ENCODE measurements at places on chromosomes 1 and 21. TPM values are rescaled to one million over a fixed set of nuclear protein-coding genes. Genes with fewer than 3 reads are reported as not detected.

GRCh38 chr1:231702804-231703203 lies 76.2 kb downstream of the DISC1 start:
- H3K36me3 ChIP-seq, result peaks cover 5% of the 10 kb centered on the region
- no peak overlapping the region for H3K27ac ChIP-seq
- no peak for DNase-seq
- H3K27me3 ChIP-seq, result no peaks in the 10 kb centered on the region
- H3K4me3 ChIP-seq, result no peak overlapping the region

GRCh38 chr1:15205586-15206346 lies 41.3 kb upstream of the FHAD1 start:
- H3K4me1 ChIP-seq, result no peaks in the 10 kb centered on the region
- H3K36me3 ChIP-seq, result no peaks in the 10 kb centered on the region
- no peak overlapping the region for H3K4me3 ChIP-seq
- H3K27me3 ChIP-seq, result peaks cover 27% of the 10 kb centered on the region

GRCh38 chr1:59967141-59967697 lies 40.6 kb upstream of the CYP2J2 start:
- H3K4me3 ChIP-seq, result no peak overlapping the region
- H3K36me3 ChIP-seq, result no peaks in the 10 kb centered on the region
- H3K4me1 ChIP-seq, result no peaks in the 10 kb centered on the region
- H3K27ac ChIP-seq, result no peak overlapping the region
- H3K27me3 ChIP-seq, result no peaks in the 10 kb centered on the region

GRCh38 chr1:45833361-45833760 lies 29.9 kb downstream of the MAST2 start:
- H3K4me1 ChIP-seq, result no peaks in the 10 kb centered on the region
- H3K27ac ChIP-seq, result no peak overlapping the region
- H3K36me3 ChIP-seq, result no peaks in the 10 kb centered on the region
- H3K4me3 ChIP-seq, result no peak overlapping the region
- DNase-seq, result no peak

GRCh38 chr1:17423781-17424245 lies 15.7 kb downstream of the RCC2 start:
- no peak overlapping the region for H3K4me3 ChIP-seq

DNA sequence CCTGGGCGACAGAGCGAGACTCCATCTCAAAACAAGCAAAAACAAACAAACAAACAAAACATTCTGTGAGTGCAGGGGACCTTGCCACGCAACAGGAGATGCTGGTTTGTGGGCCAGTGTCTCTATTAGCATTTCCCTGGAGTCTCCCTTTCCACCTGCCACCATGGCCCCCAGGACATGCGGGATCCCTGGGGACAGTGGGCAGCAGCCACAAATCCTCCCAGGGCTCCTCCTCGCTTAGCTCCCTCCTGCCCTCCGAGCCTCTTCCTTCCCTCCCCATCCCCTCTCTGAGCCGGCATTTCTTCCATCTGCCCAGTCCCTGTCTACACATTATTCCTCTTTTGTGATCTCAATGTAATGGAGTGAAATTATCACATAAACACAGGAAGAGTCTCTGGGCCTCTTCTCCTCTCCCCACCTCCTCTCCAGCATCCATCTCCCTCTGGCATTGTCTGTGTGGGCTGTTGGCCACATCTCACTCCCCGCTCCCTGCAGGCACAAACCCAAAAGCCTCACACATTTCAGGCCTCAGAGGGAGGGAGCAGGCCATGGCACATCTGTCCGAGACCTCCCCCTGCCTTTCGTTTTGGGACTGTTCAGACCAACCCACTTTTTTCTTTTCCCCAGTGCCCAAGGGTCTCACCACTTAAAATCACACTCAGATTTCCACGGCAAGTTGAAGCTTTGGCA lies 144.3 kb downstream of the MIS18A start:
- no peak overlapping the region for H3K4me3 ChIP-seq
- H3K4me1 ChIP-seq, result no peaks in the 10 kb centered on the region
- no peak for DNase-seq
- H3K36me3 ChIP-seq, result no peaks in the 10 kb centered on the region

- H3K27ac ChIP-seq, result no peak overlapping the region
- no peak for DNase-seq
- H3K36me3 ChIP-seq, result no peaks in the 10 kb centered on the region
- no peaks in the 10 kb centered on the region for H3K27me3 ChIP-seq
- no peaks in the 10 kb centered on the region for H3K4me1 ChIP-seq
- H3K4me3 ChIP-seq, result no peak overlapping the region
Observed at GRCh38 chr21:37532868-37533780, 166.6 kb downstream of the DYRK1A start.

DNA sequence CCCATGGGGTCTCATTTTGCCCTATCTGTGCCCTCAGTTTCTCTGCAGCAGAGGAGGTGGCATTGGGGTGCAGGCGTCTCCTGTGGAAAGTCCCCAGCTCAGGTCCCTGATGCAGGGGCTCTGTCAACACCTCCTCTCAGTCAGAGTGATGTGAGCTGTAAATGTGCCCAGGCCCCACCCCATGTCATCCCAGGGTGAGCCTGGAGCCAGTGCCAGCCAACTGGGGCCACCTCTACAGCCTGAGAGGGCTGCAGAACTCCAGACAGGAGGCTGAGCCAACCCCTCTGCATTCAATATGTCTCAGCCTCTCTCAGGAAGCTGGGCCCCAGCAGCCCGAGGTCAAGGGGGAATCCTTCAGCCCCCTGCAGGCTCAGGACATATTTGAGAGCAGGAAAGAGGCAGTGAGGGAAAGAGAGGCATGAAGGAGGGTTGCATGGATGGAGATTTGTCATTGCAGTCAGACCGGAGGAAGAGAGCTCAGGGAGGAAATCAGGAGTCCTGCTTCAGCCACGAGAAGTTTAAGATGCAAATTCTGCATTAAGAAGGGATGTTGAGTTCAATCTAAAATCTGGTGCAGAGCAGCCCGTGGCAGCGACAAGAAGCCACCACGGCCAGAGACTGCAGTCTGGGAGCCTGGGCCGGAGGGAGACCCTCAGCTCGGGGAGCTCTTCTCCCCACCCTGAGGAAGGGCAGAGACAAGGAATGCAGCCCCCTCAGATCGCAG lies 288.2 kb upstream of the VAMP3 start:
- no peaks in the 10 kb centered on the region for H3K36me3 ChIP-seq
- peaks cover 30% of the 10 kb centered on the region for H3K27me3 ChIP-seq
- no peak overlapping the region for H3K4me3 ChIP-seq
- no peaks in the 10 kb centered on the region for H3K4me1 ChIP-seq
- no peak overlapping the region for H3K27ac ChIP-seq

DNA sequence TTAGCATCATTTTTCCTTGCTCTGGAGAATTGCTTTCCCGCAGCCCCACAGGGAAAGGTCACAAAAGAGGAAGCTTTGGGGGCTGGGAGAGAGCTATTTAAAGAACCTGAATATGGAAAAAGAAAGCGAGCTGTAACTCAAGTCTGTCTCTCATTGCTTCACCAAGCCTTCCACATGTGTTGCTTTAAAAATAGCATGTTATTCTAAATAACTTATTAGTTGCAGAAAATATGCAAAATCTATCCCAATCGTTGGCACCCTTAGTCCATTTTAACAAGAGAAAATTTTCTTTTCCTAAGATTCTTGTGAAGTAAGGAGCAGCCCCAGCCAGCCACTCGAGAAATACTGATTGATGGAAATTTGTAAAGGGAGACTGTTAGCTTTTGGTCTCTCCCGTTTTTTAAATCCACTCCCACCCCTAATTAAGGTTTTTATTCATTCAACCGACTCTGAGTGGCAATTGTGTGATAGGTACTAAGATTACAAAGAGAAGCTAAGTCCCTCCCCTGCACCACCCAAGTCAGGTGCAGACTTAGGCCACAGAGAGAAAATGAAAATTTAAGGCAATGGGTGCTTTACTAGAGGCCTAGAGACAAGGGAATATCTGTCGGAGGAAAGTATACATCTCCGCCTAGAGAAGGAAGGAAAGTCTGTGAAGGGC lies 802 bp downstream of the CYP4X1 start:
- peaks cover 20% of the 10 kb centered on the region for H3K27me3 ChIP-seq
- H3K27ac ChIP-seq, result no peak overlapping the region
- no peak overlapping the region for H3K4me3 ChIP-seq

Gene ANXA9
- not detected for total RNA-seq

Gene MROH7
- 0.63 TPM for total RNA-seq

Gene PDZK1
- total RNA-seq, result not detected

Gene SLC2A5
- 0.38 TPM for total RNA-seq

Gene MARK1
- not detected for total RNA-seq

Gene GPR137B
- total RNA-seq, result 12.2 TPM

Gene KRTAP21-2
- total RNA-seq, result not detected

Gene SLC27A3
- total RNA-seq, result 18.9 TPM

Gene ATP6V1G3
- not detected for total RNA-seq

All from T-cell (primary cell).